ENCODE measurements at places on chromosomes 5 and 9. TPM values are rescaled to one million over a fixed set of nuclear protein-coding genes. Genes with fewer than 3 reads are reported as not detected.

AJM1 gene
- 0.33 TPM for total RNA-seq

HSPA9 gene
- 192 TPM for total RNA-seq

LRRC19 gene
- total RNA-seq: not detected

CD180 gene
- 2.1 TPM for total RNA-seq

SPACA9 gene
- total RNA-seq: 4.2 TPM

PCDHA12 gene
- total RNA-seq: not detected

SH3GL2 gene
- 0.17 TPM for total RNA-seq

TSSK1B gene
- total RNA-seq: not detected

ISL1 gene
- not detected for total RNA-seq

NRARP gene
- total RNA-seq: 0.51 TPM

P4HA2 gene
- total RNA-seq: 6.8 TPM

IFNK gene
- not detected for total RNA-seq

ADAMTS16 gene
- 0.66 TPM for total RNA-seq

SEMA6A gene
- total RNA-seq: 41.6 TPM

ACOT12 gene
- not detected for total RNA-seq

ZNF608 gene
- 8.0 TPM for total RNA-seq

NR5A1 gene
- not detected for total RNA-seq

BRD9 gene
- total RNA-seq: 25.6 TPM

C9orf50 gene
- total RNA-seq: not detected

DRD1 gene
- total RNA-seq: 0.17 TPM

SURF6 gene
- total RNA-seq: 13.2 TPM
